CD4-positive, alpha-beta T cell treated with Interleukin-6 for 4 hours (primary cell): ENCODE measurements at places on chromosomes 4 and X.

DNA sequence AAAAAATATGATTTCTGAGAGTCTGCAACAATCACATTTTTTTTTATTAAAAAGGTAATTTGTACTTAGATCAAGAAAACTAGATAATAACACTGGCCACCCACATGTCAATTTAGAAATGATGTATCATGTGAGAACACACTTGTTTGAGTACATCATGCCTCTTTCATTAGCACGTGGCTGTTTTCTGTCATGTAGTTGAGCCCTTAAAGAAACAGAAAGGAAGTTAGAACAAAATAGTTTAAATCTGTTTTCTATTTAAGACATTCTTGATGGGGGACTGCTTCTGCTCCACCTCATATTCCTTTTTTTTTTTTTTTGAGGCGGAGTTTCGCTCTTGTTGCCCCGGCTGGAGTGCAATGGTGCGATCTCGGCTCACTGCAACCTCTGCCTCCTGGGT is 207.5 kb downstream of the NSUN7 start:
- DNase-seq: no peak

DNA sequence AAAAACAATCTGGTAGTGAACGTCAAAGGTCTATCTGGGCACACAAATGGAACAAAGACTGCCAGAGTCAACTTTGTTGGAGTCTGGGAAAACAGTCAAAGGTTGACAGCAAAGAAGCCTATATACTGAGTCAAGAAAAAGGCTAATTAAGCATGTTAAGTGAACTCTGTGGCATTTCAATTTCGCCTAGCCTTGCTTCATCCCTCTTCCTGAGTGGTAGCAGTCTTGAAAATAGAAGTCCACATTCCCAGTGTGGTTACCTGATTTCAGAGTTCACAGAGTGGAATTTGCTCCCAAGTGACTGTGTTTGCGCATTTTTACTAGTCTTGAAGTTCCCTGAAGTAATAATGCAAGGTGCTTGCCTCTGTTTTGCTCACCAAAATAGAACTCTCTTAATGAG is 760.0 kb downstream of the FSTL5 start:
- DNase-seq: no peak

DNA sequence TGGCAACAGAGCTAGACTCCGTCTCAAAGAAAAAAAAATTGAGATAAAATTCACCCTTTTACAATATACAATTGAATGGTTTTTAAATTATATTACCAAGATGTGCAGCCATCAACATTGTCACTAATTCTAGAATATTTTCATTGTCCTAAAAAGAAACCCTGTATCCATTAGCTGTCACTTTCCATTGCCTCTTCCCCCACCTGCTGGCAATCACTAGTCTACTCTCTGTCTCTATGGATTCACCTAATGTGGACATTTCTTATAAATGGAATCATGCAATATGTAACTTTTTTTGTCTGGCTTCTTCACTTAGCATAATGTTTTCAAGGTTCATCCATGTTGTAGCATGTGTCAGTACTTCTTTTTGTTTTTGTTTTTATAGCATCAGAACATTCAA is 20.8 kb downstream of the ABHD18 start:
- DNase-seq: no peak

- no peak for DNase-seq
These were observed 175.5 kb downstream of the NLGN4X start for GRCh38 chrX:6053141-6053540.

DNA sequence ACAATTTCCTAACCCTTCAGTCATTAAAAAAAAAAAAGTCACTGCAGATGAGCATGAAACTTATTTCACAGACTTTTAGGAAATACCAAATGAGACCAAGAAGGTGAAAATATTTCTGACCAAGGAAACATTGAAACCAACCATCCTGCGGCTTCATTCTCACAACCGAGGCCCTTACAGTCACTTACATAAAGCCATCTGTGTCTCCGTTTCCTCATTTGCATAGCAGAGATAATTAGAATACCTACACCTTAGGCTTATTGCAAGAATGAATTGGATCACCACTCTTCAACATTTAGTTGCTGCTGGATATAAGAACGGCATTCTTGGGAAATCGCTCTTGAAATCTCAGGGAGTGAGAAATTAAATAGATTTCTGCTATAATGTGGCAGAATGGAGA is 356.2 kb downstream of the HS3ST1 start:
- DNase-seq: no peak

DNA sequence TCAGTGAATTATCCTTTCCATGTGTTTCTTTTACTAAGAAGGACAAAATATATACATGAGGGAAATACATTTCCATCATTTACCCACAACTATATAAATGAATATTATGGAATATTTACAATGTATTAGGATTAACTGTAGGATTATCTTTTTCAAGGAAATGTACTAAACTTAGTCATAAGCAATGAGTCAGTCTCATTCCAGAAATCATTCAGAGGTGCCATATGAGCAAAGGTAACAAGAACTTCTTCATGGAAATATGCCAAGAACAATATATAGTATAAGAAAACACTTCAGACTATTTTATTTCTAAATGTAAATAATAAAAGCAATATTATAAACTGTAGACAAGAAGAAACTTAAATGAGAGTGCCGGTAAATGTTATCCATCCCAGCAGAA is 67.1 kb downstream of the USP38 start:
- no peak for DNase-seq

GRCh38 chr4:184255361-184255760 is 37.7 kb upstream of the ENPP6 start:
- DNase-seq: no peak

GRCh38 chr4:87005690-87006425 is 71.0 kb downstream of the AFF1 start:
- peak; percentile 42 for DNase-seq

- DNase-seq: no peak
These were observed 935.6 kb downstream of the PDHA2 start for GRCh38 chr4:96775501-96775900.

GRCh38 chr4:174713821-174714220 is 115.2 kb downstream of the GLRA3 start:
- no peak for DNase-seq
